Osteoblast (primary cell): ENCODE measurements at places on chromosomes 3 and 15. TPM values are rescaled to one million over a fixed set of nuclear protein-coding genes. Genes with fewer than 3 reads are reported as not detected.

The NMNAT3 gene
- total RNA-seq = 0.36 and 0.59 TPM in 2 replicates

The NCBP2 gene
- 43.1 and 43.9 TPM in 2 replicates for total RNA-seq

The ATP13A5 gene
- not detected in 2 replicates for total RNA-seq

The PTX3 gene
- total RNA-seq = 537 and 689 TPM in 2 replicates

The CXCR6 gene
- total RNA-seq = not detected in 2 replicates

The CPLX3 gene
- not detected in 2 replicates for total RNA-seq

The AADAC gene
- not detected in 2 replicates for total RNA-seq

The COL6A6 gene
- total RNA-seq = under 0.01 TPM in 2 replicates

The USP3 gene
- 60.1 and 60.7 TPM in 2 replicates for total RNA-seq

The ROPN1 gene
- total RNA-seq = not detected in 2 replicates

The LAMB2 gene
- 355 and 450 TPM in 2 replicates for total RNA-seq

The LMLN gene
- total RNA-seq = 13.0 and 16.3 TPM in 2 replicates

The CCDC80 gene
- 564 and 657 TPM in 2 replicates for total RNA-seq

The NDUFB4 gene
- 38.4 and 40.7 TPM in 2 replicates for total RNA-seq

The ESYT3 gene
- 0.59 and 0.72 TPM in 2 replicates for total RNA-seq

The TRPM1 gene
- total RNA-seq = under 0.01 TPM in 1 of 2 replicates, not detected in the other

The SUSD5 gene
- 10.9 and 11.2 TPM in 2 replicates for total RNA-seq

The TMC3 gene
- total RNA-seq = not detected in 2 replicates

The MUC13 gene
- not detected in 2 replicates for total RNA-seq

The GASK1A gene
- 0.72 and 0.88 TPM in 2 replicates for total RNA-seq

The CHRM5 gene
- total RNA-seq = under 0.01 TPM in 2 replicates

The AHSG gene
- not detected in 2 replicates for total RNA-seq

The FMN1 gene
- total RNA-seq = 9.0 and 11.2 TPM in 2 replicates

The HIGD2B gene
- under 0.01 TPM in 1 of 2 replicates, not detected in the other for total RNA-seq

The ANKRD63 gene
- total RNA-seq = not detected in 2 replicates

The ATP10A gene
- 26.5 and 32.9 TPM in 2 replicates for total RNA-seq

The ADGRG7 gene
- not detected in 2 replicates for total RNA-seq

The EPHA3 gene
- 10.9 and 12.7 TPM in 2 replicates for total RNA-seq

The VIPR1 gene
- total RNA-seq = not detected in 2 replicates

The TCAIM gene
- 28.9 and 33.7 TPM in 2 replicates for total RNA-seq

The CCR9 gene
- not detected in 2 replicates for total RNA-seq

The CHRFAM7A gene
- under 0.01 and 0.72 TPM in 2 replicates for total RNA-seq

The SLC15A2 gene
- under 0.01 and 0.29 TPM in 2 replicates for total RNA-seq

The GPR62 gene
- total RNA-seq = under 0.01 TPM in 1 of 2 replicates, not detected in the other

The GXYLT2 gene
- total RNA-seq = 75.1 and 77.4 TPM in 2 replicates

The LRRIQ4 gene
- under 0.01 and 0.29 TPM in 2 replicates for total RNA-seq

The ARL6 gene
- 10.6 and 11.6 TPM in 2 replicates for total RNA-seq

The CACNA2D3 gene
- total RNA-seq = under 0.01 and 0.36 TPM in 2 replicates

The LSMEM2 gene
- total RNA-seq = not detected in 2 replicates

The MAN2C1 gene
- total RNA-seq = 123 and 142 TPM in 2 replicates

The NME9 gene
- total RNA-seq = not detected in 2 replicates

The PPARG gene
- total RNA-seq = 7.2 and 9.4 TPM in 2 replicates

The CLDN11 gene
- total RNA-seq = 33.9 and 50.3 TPM in 2 replicates

The TM6SF1 gene
- total RNA-seq = 0.29 and 0.36 TPM in 2 replicates

The C2CD4A gene
- total RNA-seq = under 0.01 TPM in 1 of 2 replicates, not detected in the other

The GADL1 gene
- total RNA-seq = not detected in 2 replicates

The ZBTB47 gene
- total RNA-seq = 39.2 and 41.3 TPM in 2 replicates

The USP50 gene
- total RNA-seq = 1.1 and 1.8 TPM in 2 replicates

The PDE8A gene
- 30.4 and 38.3 TPM in 2 replicates for total RNA-seq

The PYDC2 gene
- total RNA-seq = not detected in 2 replicates

The AGBL1 gene
- total RNA-seq = not detected in 2 replicates

The FEZF2 gene
- total RNA-seq = not detected in 2 replicates

The KCNAB1 gene
- total RNA-seq = under 0.01 and 0.36 TPM in 2 replicates

The SLC6A1 gene
- total RNA-seq = not detected in 2 replicates

The TLR9 gene
- total RNA-seq = not detected in 2 replicates

The OCA2 gene
- not detected in 2 replicates for total RNA-seq

The TATDN2 gene
- total RNA-seq = 19.2 and 20.0 TPM in 2 replicates

The ARPIN gene
- 14.1 and 17.7 TPM in 2 replicates for total RNA-seq
